ENCODE measurements at places on chromosomes 11 and 22.

DNA sequence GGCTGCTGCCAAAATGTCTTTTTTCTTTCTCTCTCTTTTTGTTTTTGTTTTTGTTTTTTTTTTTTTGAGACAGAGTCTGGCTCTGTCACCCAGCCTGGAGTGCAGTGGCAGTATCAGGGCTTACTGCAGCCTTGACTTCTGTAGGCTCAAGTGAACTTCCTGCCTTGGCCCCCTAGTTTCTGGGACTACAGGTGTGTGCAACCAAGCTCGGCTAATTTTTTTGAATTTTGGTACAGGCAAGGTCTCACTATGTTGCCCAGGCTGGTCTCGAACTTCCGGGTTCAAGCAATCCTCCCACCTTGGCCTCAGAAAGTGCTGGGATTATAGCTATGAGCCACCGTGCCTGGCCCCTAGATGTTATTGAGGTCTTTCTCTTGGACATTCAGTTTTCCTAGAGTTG lies 2.2 kb upstream of the DDX10 start:
- no peak for DNase-seq

DNA sequence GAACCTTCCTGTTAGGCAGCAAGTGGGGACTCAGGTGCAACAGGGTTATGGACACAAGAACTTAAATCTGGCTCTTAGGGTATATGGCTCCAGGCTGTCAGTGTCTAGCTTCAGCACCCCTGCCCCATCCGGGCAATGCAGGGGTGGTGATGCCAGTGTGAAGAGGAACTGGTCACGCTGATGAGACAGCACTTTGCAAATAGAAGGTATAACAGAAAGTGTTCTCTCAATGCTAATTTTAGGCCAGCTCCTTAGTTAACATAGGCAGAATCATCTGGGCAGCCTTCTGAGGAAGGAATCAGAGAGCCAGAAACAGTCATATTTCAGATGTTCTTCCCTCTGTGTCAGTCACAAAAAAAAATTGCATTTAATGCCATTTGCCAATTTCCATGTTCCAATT lies 41.2 kb downstream of the SYT9 start:
- no peak for DNase-seq

DNA sequence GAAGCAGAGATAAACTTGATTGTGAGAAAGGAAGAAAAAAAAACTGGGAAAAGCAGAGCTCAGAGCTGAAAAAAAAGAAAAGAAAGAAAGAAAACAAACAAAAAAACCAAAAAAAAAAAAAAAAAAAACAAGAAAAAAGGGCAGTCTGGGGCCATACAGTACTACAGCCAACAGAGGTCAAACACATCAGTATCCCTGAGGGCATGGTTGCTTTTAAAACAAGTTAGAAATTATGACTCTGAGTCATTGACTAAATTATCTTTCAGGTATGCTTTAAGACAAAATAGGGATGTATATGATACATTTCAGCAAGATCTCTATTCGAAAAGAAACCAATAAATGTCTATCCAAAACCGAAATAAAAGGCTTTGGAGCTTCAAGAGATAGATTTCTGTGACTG lies 37.1 kb upstream of the TLCD5 start:
- DNase-seq: no peak

DNA sequence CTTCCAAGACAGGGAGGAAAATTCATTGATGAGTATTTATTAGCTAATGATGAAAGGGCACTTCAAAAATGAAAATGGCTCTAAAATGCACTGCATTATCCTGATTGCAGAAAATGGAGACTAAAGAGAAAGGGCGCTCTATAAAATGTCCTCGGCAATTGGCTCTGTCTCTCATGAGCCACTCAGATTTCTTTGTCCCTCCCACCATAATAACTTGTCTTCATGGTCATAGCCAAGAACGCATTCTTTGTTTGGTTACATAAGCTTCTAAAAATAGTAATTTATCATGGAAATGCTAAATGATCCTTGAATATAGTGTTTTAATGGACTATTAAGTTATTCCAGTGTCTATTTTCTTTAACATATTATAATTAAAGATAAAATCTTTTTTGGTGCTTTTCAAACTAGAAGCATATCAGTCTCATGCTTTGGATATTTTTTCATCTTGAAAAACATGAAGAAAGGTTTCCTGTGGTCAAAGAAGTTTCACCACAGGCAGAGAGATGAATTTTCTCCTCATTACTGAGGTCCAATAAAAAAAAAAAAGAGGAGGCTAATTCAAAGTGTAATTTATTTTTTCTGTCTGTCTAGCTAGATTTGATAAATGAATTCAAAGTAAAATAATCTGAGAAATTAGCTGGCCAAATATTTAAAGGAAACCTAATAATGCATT lies 238.1 kb upstream of the BLID start:
- no peak for DNase-seq

GRCh38 chr22:37273846-37274225 lies 8.5 kb upstream of the CYTH4 start:
- DNase-seq: no peak

- no peak for DNase-seq
Measured at GRCh38 chr11:821512-822371, 3.0 kb downstream of the PNPLA2 start.

GRCh38 chr11:36854875-36855274 lies 256.8 kb upstream of the RAG2 start:
- no peak for DNase-seq

- peak; percentile 41 for DNase-seq
Measured at GRCh38 chr11:120912504-120912903, 111.4 kb upstream of the TBCEL start.

DNA sequence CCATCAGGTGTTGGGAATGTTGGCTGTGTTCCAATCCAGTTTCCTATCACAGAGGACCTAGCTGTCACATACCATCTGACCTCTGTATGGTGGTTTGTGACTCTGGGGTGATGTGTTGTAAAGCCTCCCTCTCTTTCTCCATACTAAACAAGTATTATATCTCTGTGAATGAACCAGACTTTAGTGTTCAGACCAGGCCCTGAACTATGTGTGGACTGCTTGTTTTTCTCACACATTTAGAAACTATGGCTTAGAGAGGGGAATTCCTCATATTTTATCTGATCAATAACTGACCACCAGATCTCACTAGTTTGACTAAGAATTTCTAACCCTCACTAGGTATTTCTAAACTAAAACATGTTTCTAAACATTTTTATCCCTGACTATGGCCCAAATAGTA lies 17.5 kb downstream of the NCR3LG1 start:
- DNase-seq: no peak

DNA sequence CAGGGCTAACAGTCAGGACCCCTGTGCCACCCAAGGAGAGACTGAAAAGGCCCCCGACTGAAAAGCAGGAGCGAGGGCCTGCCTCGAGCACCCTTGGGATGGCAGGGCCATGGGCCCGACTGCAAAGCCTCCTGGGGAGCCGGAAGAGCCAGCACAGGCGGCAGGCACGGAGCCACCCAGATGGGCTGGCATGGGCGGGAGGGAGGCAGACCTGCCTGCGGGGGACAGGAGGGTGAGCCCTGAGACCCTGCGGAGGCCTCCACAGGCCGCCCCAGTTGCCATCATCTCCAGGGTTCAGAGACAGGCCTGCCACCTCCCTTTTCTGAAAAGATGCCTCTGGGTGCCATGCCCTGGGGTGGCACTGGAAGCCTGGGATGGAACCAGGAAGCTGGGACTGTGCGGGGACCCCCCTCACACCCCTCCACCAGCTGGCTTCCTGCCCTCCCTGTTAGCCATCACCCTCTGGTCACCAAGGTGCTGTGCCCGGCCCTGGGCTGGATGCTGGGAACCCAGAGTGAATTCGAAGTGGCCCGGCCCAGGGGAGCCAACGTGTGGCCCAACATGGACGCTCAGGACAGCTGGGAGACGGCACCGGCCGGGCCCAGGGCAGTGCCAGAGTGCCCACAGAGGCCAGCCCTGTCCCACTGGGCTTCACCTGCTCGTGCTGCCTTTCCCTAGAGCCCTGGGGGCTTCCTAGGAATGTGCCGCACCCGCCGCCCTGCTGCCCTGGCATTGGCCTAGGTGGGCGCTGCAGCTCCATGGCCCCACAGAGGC lies 13.8 kb downstream of the TSPAN32 start:
- no peak for DNase-seq

DNA sequence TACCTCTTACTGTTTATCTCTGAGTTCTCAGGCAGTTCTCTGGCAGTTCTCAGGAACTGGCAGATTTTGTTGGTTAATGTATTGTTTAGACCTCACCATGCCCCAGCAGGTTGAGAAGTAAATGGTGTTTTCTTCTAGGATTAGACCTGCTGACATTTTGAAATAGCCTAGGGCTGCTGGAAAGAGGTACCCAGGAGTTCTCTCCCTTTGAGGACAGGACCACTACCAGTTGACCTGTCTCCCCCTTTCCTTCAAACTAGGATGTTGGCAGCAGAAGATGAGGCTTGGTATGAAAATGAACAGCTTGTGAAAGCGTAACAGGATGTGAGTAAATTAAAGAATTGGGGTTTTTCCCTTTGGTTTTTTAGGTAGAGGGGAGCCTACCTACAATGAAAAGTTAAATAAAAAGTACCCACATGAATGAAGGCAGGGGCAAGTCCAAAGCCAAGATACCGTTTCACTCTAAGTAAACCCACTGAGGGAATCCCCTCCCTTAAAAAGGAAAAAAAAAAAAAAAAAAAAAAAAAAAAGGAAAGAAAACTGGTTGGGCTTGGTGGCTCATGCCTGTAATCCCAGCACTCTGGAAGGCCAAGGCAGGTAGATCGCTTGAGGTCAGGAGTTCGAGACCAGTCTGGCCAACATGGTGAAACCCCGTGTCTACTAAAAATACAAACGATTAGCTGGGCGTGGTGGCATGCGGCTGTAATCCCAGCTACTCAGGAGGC lies 96.2 kb downstream of the PDHX start:
- no peak for DNase-seq

GRCh38 chr22:40714499-40715337 lies 35.4 kb downstream of the MCHR1 start:
- DNase-seq: no peak

GRCh38 chr22:19244600-19245352 lies 46.7 kb downstream of the CLTCL1 start:
- no peak for DNase-seq

GRCh38 chr11:125949271-125950177 lies 3.7 kb downstream of the VSIG10L2 start:
- DNase-seq: no peak

GRCh38 chr11:122656631-122657101 lies 1.1 kb downstream of the UBASH3B start:
- DNase-seq: peak; percentile 45

GRCh38 chr11:61880454-61880853 lies 10.9 kb downstream of the FADS3 start:
- no peak for DNase-seq

DNA sequence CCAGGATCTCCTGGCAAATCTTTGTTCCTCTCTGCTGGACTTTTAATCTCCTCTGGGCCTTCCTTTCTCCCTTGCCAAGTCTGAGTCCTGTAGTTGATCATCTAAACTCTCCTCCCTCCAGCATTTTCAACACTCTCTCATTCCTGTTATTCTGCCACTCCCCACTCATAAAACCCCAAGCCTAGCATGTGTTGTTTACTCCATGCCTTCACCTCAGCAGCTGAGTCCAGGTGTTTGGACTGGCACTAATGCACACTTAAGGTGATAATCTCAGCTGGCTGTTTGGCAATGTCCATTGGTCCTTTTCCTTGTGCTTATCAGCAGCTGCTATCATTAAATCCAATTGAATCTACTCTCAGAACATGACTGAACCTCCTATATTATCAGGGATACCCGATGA lies 876.8 kb upstream of the TENM4 start:
- DNase-seq: no peak

GRCh38 chr22:47050401-47051051 lies 288.1 kb downstream of the TBC1D22A start:
- no peak for DNase-seq

GRCh38 chr11:48307760-48308386 lies 1.9 kb downstream of the OR4S1 start:
- no peak for DNase-seq

GRCh38 chr11:76241243-76242000 lies 35.1 kb upstream of the WNT11 start:
- no peak for DNase-seq

GRCh38 chr11:21545699-21546098 lies 647.2 kb upstream of the ANO5 start:
- DNase-seq: no peak

GRCh38 chr22:49943771-49944398 lies 16.7 kb upstream of the PIM3 start:
- no peak for DNase-seq

All from trophoblast cell (in vitro differentiated cells and primary cell).